ENCODE measurements at places on chromosomes 4 and X.

DNA sequence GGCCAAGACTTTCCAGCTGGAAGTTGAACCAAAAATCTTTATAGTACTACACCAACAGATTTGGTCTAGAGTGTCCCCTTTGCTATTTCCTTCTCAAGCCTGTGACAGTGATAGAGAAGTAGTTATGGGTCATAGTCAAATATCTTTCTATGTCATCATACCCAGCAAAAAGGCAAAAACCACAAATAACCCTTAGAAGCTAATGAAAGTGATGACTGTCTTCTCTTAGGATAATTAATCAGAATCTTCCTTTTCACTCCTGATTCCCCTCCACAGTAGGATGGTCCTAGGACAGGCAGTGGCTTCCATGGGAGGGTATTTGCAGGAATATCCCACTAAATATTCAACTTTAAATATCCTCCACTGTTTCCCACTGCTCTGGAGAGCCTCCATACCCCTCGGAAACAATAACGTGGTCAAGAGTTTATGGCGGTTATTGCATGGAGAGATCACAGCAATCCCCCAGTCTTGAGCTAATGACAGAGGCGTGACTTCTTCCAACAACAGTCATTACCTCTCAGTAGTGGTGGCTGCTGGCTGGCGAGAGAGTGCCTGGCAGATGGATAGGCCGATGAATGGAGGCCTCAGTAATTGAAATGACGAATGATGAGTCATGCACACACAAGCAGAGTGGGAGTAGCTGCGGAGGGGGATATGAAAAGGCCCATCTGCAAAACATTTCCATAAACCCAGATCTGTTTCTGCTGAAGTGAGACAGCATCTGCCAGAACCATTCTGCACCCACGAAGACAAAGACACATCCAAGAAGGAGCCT lies 154.9 kb downstream of the STK32B start:
- no peak for DNase-seq

DNA sequence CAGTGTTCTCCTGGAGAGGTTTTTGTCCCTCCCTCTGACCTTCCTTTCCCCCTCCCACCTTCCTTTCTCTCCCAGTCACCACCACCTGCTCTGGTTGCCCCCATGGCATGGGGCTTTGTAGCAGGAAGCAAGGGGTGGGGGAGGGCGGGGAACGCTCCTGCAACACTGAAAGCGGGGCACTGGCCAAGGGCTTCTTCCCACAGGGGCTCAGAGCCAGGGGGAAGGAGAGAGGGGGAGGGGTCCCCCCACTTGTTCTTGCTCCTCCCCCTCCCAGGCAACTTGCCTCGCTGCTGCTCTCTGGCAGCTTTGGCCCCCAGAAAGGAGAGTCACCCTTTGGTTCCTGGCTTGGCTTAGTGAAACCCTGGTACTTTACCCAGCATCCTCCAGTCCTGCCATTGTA lies 48.4 kb downstream of the BCORL1 start:
- no peak for DNase-seq

- DNase-seq: no peak
Observed at GRCh38 chrX:24890677-24891076, 125.1 kb downstream of the ARX start.

DNA sequence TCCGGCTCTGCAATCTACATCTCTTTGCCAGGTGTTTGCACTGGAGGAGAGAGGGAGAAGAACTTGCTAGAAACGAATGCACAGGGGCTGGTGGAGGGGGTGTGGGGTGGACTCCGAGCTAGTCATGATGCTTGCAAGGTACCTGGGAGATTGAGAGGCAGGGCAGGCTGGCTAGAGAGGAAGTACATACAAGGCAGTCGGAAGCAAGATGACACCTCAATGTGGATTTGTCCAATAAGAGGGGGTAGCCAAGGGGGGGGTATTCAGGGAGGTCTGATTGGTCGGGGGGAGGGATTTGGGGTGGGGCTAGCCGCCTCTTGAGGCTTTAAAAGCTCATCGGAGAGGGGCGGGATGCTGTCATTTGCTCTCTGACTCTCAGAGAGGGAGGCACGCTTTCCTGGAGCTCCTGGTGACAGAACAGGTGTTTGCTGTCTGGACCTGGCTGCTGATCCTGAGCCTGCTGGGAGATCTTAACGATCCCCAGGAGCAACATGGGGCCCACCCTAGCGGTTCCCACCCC lies at the start of gene GPR50:
GPR50 (plus strand) TSS at position 354 of the 520 bp plus-strand sequence; CDS start at position 492, 138 bp downstream.
- no peak for DNase-seq

- no peak for DNase-seq
Observed at GRCh38 chr4:111213531-111213930, 590.7 kb upstream of the PITX2 start.

GRCh38 chrX:100615005-100615404 lies 21.6 kb downstream of the TSPAN6 start:
- no peak for DNase-seq

GRCh38 chr4:8162625-8163024 lies 4.0 kb upstream of the ABLIM2 start:
- no peak for DNase-seq

GRCh38 chr4:130722361-130722760 lies 1626.4 kb downstream of the C4orf33 start:
- peak; percentile 3 for DNase-seq

DNA sequence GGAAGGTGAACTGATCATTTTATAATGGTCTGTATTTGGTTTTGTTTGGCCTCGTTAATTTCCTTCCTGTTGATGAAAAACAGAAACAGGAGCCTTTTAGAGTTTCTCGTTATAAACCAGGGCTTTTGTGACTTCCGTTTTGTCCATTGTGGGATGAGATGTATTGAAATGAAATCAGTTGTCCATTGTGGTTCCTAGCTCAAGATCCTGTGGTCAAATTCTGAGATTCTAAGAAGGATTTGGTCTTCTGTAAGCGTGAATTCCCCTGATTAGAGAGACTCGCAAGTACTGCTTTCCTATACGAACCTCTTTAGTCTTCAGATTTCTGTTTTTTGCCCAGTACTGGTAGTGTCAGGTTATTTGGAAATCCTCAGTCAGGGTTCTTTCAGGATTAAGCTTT lies 101.7 kb downstream of the RAPGEF2 start:
- no peak for DNase-seq

DNA sequence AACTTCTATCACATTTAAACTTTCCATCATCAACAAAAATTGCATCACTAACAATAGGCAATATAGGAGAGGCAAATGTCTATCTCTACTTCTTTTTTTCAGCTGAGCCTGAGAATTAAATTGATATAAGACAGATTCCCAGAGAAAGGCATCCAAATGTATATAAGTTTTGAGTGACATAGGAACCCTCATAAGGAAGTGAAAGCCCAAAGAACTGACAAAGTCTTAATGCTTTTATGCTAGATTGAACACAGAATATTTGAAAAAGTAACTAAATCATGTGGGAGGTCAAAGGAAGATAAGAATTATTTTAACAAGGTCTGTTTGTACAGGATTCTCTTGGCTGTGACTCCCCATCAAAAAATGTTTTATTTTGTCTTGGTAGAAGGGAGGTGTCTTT lies 714.9 kb downstream of the GRXCR1 start:
- DNase-seq: no peak

DNA sequence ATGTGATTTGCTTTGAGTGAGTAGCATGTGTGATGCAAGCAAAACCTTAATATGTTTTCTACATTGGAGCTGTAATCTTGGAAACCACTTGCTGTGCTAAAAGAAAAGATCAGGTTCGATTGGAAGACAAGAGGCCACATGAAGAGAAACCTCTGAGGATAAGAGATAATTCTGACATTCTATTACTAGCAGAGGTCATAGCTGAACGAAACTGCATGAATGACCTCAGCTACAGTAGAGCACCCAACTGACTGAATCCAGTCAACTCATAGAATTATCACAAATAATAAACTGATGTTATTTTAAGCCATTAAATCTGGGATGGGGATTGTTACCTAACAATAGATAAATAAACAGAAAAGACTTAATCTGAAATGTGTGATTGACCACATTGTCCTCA lies 147.1 kb downstream of the CAMK2D start:
- DNase-seq: no peak

GRCh38 chrX:9739130-9739529 lies 26.5 kb downstream of the GPR143 start:
- DNase-seq: no peak

DNA sequence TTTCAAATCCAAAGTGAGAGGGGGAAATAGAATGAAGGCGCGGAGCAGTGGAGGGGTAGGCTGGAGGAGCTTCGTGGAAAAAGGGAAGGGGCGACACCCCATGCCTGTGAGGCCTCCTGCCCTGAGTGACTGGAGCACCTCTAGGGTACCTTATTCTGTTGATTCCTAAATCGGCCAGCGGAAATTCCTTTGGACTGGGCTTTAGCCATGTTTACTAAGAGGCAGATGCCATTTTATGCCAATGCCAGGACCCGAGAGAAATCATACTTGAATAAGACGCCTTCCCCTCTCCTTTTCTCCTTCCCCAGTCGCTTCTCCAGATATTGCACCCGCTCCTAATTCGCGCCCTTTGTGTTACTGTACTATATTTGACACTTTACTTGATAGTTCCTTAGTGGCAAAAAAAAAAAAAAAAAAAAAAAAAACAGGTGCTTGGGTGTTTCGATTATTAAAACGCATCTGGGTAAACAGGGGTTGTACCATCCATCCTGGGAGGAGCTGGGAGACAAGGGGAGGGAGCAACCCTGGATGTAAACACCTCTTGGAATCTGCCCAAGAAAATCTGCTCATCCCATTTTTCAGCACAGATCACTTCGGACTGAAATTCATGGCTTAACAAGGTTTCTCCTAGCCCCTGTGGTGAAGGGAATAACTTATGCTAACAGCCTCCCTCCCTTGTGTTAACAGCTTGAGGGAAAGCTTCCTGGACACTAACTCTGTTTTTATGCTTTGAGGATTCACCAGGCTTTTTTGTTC lies 1.5 kb downstream of the BMP3 start:
- no peak for DNase-seq

- DNase-seq: no peak
Observed at GRCh38 chr4:121253961-121254360, 89.8 kb upstream of the TNIP3 start.
